ENCODE measurements at places on chromosomes 3 and 15.

DNA sequence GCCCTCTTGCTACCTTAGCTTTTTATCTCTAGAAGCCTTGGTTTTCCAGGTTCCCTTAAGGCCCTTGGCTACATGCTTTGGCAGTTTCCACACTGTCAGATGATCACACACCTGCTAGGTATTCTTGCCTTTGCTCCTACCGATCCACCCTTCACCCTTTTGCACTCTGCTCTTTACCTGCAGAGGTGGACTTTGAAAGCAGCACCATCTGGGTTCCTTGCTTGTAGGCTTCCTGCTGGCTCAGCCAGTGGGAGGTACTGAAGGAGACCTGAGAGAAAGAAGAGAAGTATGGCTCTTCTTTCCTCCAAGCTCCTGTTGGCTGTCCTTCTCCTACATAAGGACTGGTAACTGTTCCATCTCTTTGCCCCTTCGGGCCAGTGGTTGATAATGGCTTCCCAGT, 7.3 kb upstream of the ZNF592 start:
- no peak for DNase-seq

DNA sequence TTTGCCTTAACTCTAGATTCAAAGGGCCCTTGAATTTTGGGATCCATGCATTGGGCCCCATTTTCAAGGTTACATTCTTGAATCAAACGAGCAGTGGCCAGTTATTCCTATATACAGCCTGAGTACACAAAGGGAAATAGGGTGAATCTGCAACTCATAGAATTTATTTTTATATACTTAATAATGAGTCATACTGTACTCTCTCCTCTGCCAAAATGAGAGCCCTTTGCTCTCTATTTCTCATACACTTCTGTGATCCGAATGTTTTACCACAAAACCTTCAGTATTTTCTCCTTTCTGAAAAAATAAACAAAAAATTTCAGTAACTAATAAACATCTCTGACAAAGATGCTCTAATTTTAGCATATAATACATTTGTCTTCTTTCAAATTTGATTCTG, 116.7 kb downstream of the SERPINI1 start:
- DNase-seq = no peak

- no peak for DNase-seq
Measured at GRCh38 chr3:186815435-186815834, 9.2 kb upstream of the RFC4 start.

DNA sequence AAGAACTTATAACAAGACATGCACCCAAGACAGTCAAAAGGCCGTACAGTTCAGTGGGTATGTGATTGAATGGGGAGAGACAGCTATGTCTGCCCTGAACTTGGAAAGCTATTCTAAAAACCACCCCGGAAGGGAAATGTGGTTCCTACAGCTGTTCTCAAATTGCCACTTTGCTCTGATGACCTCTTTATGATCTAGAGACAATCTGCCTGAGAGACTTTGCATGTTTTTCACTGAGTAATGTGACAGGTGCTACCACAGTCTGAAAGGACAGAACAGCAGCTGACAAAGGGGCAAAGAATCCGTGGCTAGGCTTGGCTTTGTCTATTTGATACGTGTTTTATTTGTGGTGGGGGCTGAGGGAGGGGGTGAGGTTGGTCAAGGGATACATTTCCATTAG, 148.3 kb upstream of the NPHP3 start:
- no peak for DNase-seq

- no peak for DNase-seq
Measured at GRCh38 chr3:126213379-126214028, 33.1 kb upstream of the ALDH1L1 start.

GRCh38 chr15:98286200-98286599, 325.7 kb downstream of the ARRDC4 start:
- no peak for DNase-seq

- no peak for DNase-seq
Measured at GRCh38 chr3:120304616-120305015, 19.6 kb upstream of the GPR156 start.

DNA sequence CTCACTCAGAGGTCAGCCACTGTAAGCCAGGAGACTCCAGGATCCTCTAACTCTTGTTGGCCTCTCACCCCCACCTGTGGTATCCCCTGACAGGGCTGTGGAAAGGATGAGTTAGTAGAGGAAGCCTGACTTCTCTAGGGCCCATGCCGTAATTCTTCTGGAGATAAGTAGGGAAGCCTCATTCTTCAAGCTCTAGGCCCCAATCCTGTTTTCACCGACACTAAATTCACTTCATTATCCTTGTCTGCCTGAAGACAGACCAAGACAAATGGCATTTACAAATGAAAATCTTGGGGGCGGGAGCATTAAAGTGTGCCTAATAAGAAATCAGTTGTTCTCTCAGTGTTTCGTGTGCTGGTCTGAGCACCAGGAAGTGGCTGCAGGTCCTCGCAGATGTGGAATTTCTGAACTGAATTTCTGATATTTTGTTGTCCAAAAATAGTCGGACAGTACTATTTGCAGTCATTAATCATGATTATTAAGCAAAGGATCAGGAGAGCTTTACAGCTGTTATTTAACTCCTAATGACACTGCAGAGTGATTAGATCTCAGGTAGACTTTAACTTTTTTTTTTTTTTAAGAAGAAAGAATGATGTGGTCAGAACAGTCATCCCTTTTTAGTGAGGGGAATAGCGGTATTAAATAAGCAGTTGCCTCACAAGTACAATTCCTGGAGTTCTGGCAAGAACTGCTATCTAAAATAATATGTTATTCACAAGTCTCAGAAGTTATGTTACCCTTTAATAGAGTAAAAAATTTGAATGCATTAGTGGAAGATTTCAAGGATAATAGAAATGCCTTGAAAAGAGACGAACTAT, 58.4 kb downstream of the RBMS3 start:
- DNase-seq = no peak

Data from forelimb muscle (tissue), 1 donor.